Activated T-helper 1 cell treated with anti-CD3 and anti-CD28 coated beads, Interleukin-12 subunit alpha, Interleukin-12 subunit beta, Interleukin-2, Interleukin-4 antibody, amounts not matched to agents 30 ng/mL and 10 ng/mL and 1 ng/mL, durations not matched to agents 14 hours and 24 hours and 36 hours (primary cell): ENCODE measurements at places on chromosomes 5 and 9.

- H3K27ac ChIP-seq: no peak overlapping the region
- no peaks in the 10 kb centered on the region for H3K36me3 ChIP-seq
- no peak for DNase-seq
- H3K4me1 ChIP-seq: peaks cover 19% of the 10 kb centered on the region
- no peak overlapping the region for H3K4me3 ChIP-seq
Observed at GRCh38 chr5:120386981-120387380, 77.1 kb upstream of the PRR16 start.

GRCh38 chr9:119667163-119667562 is 297.9 kb upstream of the BRINP1 start:
- DNase-seq: no peak
- no peak overlapping the region for H3K4me3 ChIP-seq
- no peak overlapping the region for H3K27ac ChIP-seq
- H3K36me3 ChIP-seq: no peaks in the 10 kb centered on the region

- H3K27ac ChIP-seq: peak overlapping the region; percentile 58
- DNase-seq: no peak
- H3K4me3 ChIP-seq: peak overlapping the region; percentile 33
- peaks cover 16% of the 10 kb centered on the region for H3K4me1 ChIP-seq
- no peaks in the 10 kb centered on the region for H3K27me3 ChIP-seq
Observed at GRCh38 chr5:180135128-180135955, 63.8 kb upstream of the RNF130 start.

- H3K4me3 ChIP-seq: no peak overlapping the region
- DNase-seq: no peak
- no peak overlapping the region for H3K27ac ChIP-seq
- H3K27me3 ChIP-seq: no peaks in the 10 kb centered on the region
- H3K4me1 ChIP-seq: peaks cover 15% of the 10 kb centered on the region
Observed at GRCh38 chr9:134130503-134131375, 5.1 kb upstream of the WDR5 start.

DNA sequence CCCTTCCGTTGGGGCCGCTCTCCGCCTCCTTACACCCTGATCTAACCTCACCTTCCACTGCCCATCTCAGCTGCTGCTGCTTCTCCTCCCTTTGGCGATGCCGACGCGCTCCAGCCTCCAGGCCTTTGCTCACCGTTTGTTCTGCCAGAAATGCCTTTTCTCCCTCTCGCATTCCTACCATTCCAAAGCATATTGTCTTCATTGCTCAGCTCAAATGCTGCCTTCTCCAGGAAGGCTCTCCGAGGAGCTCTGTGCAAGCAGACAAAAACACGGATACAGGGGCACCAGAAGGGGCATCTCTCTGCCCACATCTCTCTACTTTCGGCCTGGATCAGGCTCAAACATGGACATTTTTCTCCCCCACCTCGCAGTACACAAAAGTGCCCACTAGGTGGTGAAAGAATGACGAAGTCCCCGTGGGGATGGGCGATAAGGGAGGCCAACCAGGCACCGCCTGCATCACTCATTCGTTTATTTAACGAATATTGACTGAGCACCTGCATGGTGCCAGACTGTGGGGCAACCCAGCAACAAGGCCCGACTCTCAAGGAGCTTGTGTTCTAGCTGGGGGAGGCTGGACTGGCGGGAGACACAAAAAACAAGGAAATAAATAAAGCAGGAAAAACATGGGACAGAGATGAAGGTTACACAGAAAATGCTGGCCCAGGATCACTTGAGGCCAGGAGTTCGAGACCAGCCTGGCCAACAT is 7.3 kb upstream of the GRHPR start:
- peaks cover 12% of the 10 kb centered on the region for H3K4me1 ChIP-seq
- H3K4me3 ChIP-seq: peak overlapping the region; percentile 23
- H3K27ac ChIP-seq: no peak overlapping the region
- H3K27me3 ChIP-seq: peaks cover 4% of the 10 kb centered on the region

DNA sequence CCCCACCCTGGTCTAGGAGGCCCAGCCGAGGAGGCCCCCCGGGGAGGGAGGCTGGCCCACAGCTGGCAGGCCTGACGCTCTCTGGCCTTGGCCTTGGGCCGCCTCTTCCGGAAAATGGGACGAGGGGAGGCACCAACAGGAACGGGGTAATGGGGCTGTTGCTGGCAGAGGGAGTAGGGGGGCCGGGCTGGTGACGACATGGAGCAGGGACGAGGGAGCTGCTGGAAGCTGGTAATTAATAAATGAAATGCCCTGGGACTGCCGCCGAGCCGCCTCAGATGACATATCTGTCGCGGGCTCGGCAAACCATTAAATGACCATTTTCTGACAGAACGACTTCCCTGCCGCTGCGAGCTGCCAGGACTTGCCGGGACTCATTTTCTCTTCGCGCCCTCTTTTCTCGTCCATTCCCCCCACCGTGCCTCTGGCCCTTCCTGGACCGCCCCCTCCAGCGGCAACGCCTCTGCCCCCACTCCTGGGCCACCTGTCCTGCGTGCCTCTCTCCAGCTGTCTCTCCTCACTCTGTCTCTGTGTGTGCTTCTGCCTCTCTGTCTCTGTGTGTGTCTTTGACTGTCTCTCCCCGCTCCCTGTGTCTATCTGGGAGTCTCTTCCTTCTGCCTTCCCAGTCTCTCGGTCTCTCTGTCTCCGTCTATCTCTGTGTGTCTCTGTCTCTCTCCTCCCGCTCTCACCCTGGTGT is 215.7 kb downstream of the PAX5 start:
- peaks cover 13% of the 10 kb centered on the region for H3K27me3 ChIP-seq
- H3K36me3 ChIP-seq: no peaks in the 10 kb centered on the region
- H3K4me3 ChIP-seq: no peak overlapping the region
- H3K27ac ChIP-seq: no peak overlapping the region

DNA sequence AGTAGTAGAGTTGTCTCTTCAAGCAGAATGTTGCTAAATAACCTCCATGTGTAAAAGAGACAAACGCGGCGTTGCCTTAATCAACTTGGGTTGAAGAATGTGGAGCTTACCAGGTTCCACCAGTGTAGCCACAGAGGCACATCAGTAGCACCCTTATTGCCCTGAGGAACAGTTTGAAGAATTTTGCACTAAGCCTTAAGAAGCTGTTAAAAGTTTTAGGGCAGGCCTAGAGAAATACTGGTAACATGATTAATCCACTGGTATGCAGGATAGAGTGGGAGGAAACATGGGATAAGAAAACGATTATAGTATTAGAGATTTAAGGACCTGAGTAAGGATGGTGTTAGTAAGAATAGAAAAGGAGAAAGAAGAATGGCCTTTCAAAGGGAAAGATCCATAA is 100.6 kb downstream of the ZCCHC7 start:
- H3K4me3 ChIP-seq: no peak overlapping the region
- H3K27me3 ChIP-seq: no peaks in the 10 kb centered on the region
- no peak overlapping the region for H3K27ac ChIP-seq
- H3K36me3 ChIP-seq: no peaks in the 10 kb centered on the region

- no peak overlapping the region for H3K4me3 ChIP-seq
- DNase-seq: no peak
- H3K27ac ChIP-seq: no peak overlapping the region
- peaks cover 10% of the 10 kb centered on the region for H3K4me1 ChIP-seq
- H3K36me3 ChIP-seq: no peaks in the 10 kb centered on the region
Observed at GRCh38 chr9:27279611-27280010, 17.3 kb downstream of the EQTN start.

DNA sequence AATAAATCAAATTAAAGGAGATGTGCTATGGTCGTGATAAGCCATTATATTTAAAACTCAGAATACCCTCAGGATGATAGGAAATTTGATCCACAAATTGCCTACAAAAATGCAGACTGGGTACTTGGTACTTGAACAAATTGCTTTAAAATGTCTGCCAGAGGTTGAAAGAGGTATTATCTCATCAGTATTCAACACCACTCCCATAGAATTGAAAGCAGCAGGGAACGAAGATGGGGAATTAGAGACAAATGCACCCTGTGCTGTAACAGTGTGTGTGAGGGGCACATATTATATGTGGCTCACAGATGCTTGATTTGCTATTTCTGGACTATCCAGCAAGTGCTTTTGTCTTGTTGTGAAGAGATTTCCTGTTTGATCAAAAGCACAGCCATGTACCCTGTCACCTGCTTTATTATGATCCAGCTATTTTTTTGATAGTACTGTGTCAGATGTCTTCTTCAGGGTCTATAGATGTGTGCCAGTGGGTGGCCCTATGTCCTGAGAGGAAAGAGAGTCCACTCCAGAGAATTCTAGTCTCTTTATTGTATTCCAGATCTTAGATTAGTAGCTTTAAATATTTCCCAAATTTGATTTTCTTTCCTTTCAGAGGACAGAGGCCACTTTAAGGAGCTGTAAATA is 120.1 kb downstream of the XRCC4 start:
- no peak overlapping the region for H3K4me3 ChIP-seq
- no peaks in the 10 kb centered on the region for H3K36me3 ChIP-seq
- H3K4me1 ChIP-seq: no peaks in the 10 kb centered on the region
- no peak for DNase-seq
- H3K27me3 ChIP-seq: no peaks in the 10 kb centered on the region
- H3K27ac ChIP-seq: no peak overlapping the region

- peaks cover 14% of the 10 kb centered on the region for H3K4me1 ChIP-seq
- H3K27me3 ChIP-seq: no peaks in the 10 kb centered on the region
- DNase-seq: no peak
- no peak overlapping the region for H3K27ac ChIP-seq
Observed at GRCh38 chr9:99953861-99954507, 47.5 kb downstream of the STX17 start.

DNA sequence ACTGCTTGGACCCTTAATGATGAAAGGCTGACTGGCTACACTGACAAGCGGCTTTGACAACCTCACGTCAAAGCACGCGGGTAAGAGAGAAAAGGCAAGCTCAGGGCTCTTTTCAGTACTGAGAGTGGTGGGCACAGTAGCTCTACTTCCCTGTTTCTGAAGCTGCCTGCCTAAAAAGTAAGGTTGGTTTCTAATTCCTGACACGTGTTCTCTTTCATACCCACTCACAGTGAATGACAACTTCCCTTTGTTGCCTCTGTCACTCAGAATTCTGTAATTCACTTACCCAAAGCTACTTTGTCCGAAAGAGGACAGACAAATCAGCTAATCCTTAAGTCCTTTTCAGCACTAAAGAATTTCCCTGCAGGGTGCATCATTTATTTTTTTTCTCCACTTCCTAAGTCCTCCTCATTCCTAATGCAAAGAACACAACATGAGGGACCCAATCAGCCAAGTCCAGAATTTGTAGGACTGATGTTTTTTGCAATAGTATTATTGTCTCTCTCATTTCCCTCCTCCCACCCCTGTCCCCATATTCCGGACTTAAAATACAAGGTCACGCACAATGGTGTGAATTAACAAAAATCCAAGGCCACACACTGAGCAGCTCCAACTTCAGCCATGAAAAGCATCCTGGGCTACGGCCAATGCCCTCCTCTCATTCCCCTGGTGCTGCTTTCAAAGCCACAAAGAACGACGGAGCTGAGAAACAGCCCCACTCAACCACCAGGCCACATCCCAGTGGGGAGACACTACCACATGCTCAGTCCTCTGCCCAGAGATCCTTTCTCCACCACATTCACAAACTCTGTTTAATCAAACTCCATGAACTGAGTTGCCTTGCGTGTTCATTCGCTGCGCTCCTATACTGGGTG is 221.0 kb downstream of the TSSK1B start:
- H3K36me3 ChIP-seq: no peaks in the 10 kb centered on the region
- no peak overlapping the region for H3K4me3 ChIP-seq
- no peak for DNase-seq
- no peaks in the 10 kb centered on the region for H3K4me1 ChIP-seq
- peaks cover 4% of the 10 kb centered on the region for H3K27me3 ChIP-seq

DNA sequence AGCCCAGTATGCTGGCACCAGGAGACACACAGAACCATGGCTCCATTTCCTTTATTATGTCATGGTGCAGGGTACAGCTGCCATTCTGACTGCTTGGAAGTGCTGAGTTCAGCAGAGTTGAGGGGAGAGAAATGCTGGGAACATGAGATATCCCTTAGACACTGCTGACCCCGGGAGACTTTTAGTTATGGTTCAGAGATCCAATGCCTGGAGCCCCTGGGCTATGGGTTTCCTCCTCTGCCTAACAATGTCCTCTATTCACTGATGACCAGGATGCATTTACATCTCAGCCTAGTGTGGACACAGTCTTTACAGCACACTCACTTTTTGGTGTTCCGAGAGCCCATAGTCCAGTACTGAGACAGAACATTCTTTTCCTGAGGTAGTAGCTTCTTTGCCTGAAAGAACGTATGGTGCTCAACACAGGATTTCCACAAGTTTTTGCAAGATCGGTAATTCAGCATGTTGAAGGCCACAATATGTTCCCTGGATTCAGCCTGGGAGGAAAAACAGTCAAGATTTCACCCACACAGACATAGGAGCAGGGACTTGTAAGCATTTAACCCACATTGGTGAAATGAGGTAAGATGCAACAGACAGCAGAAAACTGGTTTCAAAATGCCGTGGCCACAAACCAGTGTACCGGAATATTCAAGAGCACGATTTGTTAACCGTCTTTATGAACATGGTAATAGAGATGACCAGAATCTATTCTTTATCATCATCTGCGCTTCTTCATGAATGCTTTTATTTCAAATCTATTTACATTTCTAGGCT is 71.3 kb downstream of the PTPN3 start:
- no peaks in the 10 kb centered on the region for H3K36me3 ChIP-seq
- no peak overlapping the region for H3K4me3 ChIP-seq
- no peak overlapping the region for H3K27ac ChIP-seq
- H3K27me3 ChIP-seq: peaks cover 7% of the 10 kb centered on the region
- peaks cover 6% of the 10 kb centered on the region for H3K4me1 ChIP-seq

GRCh38 chr9:33159777-33160127 is 7.4 kb downstream of the B4GALT1 start:
- H3K4me3 ChIP-seq: peak overlapping the region; percentile 82
- H3K27ac ChIP-seq: peak overlapping the region; percentile 96
- H3K36me3 ChIP-seq: peaks cover 21% of the 10 kb centered on the region
- no peaks in the 10 kb centered on the region for H3K27me3 ChIP-seq
- peaks cover 86% of the 10 kb centered on the region for H3K4me1 ChIP-seq
- peak; percentile 63 for DNase-seq

DNA sequence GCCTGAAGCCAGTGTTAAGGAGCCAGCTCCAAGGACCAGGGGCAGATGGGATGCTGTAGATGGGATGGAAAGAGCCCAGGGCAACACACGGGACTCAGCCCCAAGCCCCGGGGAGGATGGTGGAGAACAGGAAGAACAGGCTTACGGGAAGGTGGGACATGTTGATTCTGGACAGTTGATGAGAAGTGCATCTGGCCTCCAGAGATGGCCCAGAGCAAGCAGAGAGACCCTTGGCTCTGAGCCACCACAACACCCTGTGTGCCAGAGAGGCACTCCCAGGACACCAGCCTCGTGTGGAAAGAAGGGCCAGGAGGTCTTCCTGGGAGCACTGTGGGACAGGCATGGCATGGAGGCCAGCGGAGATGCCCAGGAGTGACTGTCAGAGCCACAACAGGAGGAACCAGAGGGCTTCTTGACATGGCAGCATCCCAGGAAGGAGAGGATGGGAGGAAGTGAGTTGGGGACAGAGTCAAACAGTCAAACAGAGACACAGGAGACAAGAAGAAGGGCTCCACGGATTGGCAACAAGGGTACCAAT is 156.3 kb upstream of the MVB12B start:
- H3K27ac ChIP-seq: no peak overlapping the region
- H3K36me3 ChIP-seq: no peaks in the 10 kb centered on the region
- H3K4me3 ChIP-seq: no peak overlapping the region
- DNase-seq: no peak
- H3K4me1 ChIP-seq: no peaks in the 10 kb centered on the region
